CD4-positive, alpha-beta T cell (primary cell): ENCODE measurements at places on chromosomes 6 and 20.
A peak's percentile ranks its signal among the peaks of the same experiment; 100 is the strongest.

DNA sequence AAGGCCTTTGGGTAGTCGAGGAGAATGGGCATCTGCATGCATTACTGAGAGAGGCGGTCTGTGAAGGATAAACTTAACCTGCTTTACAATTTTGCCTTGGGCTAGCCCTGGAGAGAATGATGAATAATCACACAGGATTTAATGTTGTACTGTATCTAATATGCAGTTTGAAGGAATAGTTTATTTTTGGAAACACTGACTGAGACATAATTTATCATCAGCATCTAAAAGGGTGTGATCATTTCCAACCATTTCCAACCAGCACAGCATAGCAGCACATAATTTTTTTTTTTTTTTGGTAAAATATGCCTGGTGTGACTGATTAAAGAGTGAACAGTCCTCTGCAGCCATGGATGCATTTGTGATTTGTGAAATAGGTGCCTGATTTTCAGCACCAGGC, 519.5 kb downstream of the PHF3 start:
- no peak for DNase-seq

- no peak for DNase-seq
These were observed 79.1 kb downstream of the ELOVL4 start for GRCh38 chr6:79868098-79868722.

GRCh38 chr6:100078509-100078908, 84.5 kb upstream of the MCHR2 start:
- no peak for DNase-seq

GRCh38 chr6:47278545-47278944, 31.2 kb downstream of the TNFRSF21 start:
- DNase-seq, result no peak

DNA sequence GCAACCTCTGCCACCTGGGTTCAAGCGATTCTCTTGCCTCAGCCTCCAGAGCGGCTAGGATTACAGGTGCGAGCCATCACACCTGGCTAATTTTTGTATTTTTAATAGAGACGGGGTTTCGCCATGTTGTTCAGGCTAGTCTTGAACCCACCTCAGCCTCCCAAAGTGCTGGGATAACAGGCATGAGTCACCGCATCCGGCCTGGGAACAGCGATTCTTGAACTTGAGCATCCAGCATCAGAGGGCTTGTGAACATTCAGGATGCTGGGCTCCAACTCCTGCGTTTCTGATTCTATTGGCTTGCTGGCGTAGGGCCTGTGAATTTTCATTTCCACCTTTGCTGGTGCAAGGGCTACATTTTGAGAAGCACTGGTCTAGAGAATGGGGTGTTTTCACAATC, 24.5 kb upstream of the PIM1 start:
- DNase-seq, result no peak

- DNase-seq, result no peak
These were observed 102.2 kb downstream of the DCDC2 start for GRCh38 chr6:24255676-24256075.

DNA sequence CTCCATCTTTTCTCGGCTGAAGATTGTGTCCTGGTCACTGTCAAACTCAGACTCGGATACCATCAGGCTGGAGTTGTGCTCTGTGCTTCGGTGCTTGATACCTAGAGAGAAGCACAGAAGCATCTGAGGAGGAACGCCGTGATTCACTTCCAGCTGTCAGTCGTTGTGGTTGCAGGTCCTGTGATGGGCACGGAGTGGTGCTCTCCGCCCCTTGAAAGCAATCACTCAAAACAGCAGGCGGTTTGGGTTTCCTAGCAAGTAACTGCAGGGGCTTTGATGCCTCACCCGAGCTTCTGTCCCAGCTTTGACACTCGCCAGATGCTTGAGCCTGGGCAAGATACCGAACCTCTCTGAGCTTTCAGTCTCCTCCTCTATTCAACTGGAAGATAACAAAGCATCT, 52.5 kb downstream of the ALDH5A1 start:
- DNase-seq, result peak; percentile 34

DNA sequence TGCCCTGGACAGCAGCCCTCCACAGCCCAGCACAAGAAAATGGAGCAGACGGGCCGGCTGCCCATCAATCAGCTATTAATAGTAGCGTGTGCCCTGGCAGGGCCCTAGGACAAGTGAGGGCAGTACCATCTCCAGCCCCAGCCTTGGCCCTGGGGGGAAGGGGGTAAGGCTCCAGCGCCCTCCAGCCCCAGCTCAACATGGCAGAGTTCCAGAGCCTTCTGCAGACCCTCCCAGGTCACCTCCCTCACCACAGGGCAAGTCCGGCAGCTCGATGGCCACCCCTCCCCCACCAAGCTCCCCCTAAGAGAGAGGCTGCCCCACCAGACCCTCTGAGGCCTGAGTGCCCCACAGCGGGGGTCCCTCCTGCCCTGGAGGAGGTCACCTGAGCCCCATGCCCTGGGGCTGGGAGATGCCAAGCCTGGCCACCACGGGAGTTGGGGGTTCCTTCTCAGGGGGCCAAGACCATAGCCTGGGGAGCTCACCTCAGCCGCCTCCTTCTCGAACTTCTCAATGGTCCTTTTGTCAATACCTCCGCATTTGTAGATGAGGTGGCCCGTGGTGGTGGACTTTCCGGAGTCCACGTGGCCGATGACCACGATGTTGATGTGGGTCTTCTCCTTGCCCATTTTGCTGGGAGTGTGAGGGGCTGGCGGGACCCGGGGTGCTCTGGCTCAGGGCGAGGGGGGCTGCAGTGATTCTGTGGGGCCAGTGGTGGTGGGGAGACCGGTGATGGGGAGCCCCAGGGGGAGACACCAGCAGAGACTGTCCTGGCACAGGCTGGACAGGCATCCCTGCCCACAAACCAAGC, 1.5 kb downstream of the EEF1A2 start:
- DNase-seq, result no peak

DNA sequence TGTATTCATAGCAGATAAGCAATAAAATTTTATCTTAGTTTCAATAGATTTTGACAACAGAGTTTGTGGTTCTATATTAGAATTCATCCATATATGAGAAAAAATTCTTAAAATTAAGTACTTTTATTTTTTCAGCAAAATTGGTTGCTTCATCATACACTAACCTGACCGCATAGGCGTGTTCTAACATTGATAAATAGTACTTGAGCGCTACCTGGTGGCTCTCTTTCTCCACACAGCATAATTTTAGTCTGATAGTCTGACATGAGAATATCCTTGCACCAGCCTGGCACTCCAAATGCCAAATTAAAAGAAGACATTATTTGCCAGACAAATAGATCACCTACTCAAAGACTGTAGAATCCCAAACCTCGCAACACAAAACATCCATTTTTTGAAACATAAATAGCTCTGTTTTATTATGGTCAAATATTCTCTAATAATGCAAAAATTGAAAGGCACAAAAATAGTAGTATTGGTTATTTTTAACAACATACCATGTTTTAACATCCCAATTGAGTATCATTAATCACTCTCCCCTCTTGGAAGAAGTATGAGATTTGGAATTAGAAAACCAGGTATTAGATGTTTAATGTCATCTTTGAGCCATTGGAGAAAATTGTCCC, 33.0 kb upstream of the FILIP1 start:
- DNase-seq, result peak; percentile 77

DNA sequence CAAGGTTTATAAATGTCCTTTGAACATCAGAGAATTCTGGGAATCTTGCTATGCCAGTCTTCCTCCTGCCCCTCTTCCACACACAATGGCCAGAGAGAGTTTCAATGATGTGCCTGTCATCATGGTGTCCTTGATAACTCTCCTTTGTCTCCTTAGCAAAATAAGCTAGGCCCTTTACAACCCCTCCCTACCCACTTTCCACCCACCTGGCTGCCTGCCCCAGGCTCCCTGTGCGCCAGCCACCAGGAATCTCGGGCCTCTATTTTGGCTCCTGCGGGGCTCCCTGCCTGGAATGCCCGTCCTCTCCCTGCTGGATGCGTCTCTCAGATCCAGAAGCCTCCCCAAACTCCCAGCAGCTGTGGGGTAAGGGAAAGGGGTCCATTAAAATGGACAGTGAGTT, 60.9 kb downstream of the NCR2 start:
- no peak for DNase-seq

- no peak for DNase-seq
These were observed 169.5 kb upstream of the SNX9 start for GRCh38 chr6:157653521-157653920.

GRCh38 chr20:49323622-49324238, 45.9 kb upstream of the ZNFX1 start:
- peak; percentile 68 for DNase-seq

- DNase-seq, result no peak
These were observed 17.5 kb downstream of the ATXN1 start for GRCh38 chr6:16743664-16744210.

GRCh38 chr6:51630011-51630410, 457.4 kb downstream of the PKHD1 start:
- DNase-seq, result no peak

DNA sequence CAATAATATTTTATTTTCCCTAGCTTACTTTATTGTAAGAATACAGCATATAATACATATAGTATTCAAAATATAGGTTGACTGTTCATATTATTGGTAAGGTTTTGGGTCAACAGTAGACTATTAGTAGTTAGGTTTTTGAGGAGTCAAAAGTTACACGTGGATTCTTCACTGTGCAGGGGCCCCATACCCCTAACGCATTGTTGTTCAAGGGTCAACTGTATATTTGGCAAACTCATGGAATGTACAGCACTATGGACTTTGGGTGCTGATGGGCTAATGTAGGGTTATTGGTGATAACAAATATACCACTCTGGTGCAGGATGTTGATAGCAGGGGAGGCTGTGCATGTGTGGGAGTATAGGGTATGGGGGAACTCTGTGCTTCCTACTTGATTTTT, 397.2 kb downstream of the BCKDHB start:
- no peak for DNase-seq

GRCh38 chr20:44017905-44018258, 103.2 kb downstream of the TOX2 start:
- DNase-seq, result no peak

GRCh38 chr20:23212011-23212410, 125.9 kb upstream of the CD93 start:
- DNase-seq, result no peak

- DNase-seq, result no peak
These were observed 111.0 kb upstream of the TFAP2D start for GRCh38 chr6:50602292-50602691.

- no peak for DNase-seq
These were observed 78.7 kb upstream of the ZNF184 start for GRCh38 chr6:27551607-27552006.
